ENCODE measurements at places on chromosomes 6 and 20.

GRCh38 chr6:110654096-110654820 lies 161.0 kb downstream of the CDK19 start:
- no peak for DNase-seq

GRCh38 chr6:100944644-100945043 lies 63.5 kb upstream of the ASCC3 start:
- no peak for DNase-seq

- no peak for DNase-seq
Measured at GRCh38 chr20:59015812-59016711, 3.2 kb upstream of the TUBB1 start.

DNA sequence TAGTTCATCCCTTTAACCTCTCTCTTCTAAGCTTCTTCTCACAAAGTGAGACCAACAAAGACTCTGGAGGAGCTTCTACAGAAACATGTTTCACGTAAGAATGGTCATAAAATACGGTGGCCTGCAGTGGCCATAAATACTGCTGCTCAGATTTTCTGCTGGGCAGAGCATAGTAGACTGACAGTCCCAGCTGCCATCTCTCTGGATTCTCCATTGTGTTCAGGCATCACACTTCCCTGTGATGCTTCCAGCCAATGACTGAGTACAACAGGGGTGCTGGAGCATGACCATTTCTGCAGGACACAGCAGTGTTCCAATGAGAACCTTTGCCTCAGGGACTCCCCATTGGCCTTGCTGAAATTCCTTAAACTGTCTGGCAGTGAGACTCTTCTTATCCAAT lies 392.6 kb downstream of the MMUT start:
- DNase-seq = no peak

DNA sequence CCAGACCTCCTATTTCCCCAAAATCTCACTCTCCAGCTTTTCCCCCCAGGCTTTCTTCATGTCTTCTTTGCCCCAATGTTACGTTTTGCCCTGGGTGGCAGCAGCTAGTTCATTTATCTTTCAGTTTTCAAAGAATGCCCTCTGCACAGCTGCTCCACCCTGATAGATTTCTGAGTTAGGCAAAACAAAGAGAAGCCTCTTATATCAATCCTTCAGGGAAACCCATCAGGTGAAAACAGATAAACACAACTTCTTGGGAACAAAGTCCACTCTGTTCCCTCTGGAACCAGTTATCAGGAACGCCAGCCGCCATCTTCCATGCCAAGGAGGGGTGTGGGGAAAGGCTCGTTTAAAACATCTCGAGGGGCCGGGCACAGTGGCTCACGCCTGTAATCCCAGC lies 34.0 kb downstream of the ZBTB9 start:
- no peak for DNase-seq
